ENCODE measurements at places on chromosomes 3 and 15.

DNA sequence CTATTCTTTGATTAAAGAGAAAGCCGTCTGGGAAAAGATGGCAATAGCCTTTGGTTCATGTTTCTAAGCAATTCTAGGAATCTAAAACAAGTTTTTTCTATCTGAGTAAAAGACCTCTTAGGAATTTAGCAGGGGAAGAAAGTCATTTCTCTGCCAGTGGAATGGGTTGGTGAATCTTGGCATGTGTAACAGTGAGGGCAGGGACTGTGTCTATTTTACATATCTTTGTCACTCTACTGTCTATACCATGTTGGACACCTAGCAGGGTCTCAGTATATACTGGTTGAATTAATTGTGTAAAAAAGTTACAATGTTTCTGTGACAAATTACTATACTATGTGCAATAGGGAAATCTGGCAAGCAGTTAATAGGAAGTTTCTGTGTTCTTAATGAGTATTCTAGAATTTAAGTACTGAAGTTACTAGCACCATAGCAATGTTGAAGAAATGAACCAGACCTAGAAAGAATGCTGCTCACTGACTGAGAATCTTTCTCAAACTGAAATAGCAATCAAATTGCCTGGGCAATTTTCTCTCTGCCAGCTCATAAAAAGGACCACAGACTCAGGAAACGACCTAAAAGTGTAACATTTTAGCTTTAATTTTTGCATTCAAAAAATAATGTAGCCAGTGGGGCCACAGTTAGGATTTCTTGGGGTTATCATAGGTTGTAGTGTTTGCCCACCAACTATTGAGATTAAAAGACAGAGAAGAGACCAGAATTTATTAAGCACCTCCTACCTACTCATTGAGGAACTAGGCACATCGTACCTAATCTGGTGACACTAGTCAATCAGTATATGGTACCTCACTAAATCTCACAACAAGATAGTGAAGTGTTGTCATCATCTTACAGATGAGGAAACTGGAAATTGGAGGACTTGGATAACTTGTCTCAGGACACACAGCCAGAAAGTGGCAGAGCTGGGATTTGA is 56.2 kb upstream of the LEKR1 start:
- DNase-seq, result no peak

DNA sequence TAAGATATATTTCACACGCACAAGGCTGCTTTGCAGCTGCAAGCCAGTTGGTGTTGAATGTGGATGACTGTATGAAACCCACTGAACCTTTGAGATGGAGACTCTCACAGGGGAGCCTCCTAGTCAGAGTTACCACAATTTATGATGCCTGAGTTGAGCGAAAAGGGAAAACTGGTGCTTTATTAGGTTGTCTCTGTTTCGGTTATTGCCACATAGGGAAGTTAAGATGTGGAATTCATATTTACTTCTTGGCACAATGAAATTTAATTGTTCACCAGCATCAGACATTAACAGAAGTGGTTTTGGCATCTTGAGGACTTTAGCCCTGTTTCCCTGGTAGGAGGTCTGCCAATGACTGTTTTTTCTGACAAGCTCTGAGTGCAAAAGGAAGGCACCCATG is 358.2 kb downstream of the SQOR start:
- DNase-seq, result no peak

DNA sequence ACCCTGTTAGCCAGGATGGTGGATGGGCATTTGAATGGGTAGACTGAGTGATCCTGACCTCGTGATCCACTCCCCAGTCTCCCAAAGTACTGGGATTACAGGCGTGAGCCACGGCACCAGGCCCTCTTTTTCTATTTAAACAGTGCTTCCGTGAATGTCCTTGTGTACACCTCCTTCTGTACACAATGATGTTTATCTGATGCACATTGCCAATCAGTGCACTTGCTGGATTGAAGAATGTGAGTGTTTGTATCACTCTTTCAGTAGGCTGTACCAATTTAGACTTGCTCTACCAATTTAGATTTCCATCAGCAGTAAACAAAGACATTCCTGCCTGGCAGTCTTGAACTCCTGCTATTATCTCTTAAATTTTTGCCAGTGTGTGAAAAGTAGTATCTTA is 8.9 kb upstream of the ZNF619 start:
- DNase-seq, result no peak

- DNase-seq, result no peak
Measured at GRCh38 chr3:120399372-120399771, 50.2 kb upstream of the LRRC58 start.

DNA sequence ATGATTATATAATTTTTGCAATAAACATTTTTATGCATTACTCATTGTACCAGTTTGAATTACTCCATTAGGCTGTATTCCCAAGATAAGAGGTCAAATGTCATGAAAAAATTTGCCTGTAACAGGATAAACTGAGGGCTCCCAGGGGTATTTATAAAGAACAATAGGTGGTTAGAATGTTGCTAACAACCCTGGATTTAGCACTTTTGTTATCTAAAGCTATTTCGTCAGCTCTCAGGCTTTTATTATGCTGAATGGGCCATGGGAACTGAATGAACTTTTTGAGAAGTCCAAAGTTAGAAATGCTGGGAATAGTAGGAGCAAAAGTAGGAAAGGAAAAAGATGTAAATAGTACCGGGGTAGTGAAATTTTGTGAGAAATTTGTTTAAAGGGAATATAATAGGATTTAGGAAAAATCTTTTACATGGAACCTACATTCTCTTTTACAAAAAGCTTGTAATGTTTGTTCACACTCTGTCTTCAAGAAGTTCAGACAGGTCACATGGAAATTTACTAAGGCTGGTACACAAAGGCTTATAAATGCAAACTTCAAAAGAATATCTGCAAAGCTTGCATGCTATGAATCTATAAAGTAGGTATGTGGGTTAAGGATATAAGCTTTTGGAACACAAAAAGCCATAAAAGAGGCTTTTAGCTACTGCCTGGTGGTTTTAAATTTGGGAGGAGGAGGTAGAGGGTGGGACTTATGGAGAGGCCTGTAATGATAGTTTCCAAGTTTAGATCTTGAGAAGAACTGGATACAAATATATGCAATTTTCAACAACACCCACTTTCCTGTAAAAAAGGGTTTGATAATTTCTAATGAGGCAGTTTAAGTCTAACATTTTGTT is 445.8 kb upstream of the NAALADL2 start:
- no peak for DNase-seq
